ENCODE measurements at places on chromosomes 16 and 17.

DNA sequence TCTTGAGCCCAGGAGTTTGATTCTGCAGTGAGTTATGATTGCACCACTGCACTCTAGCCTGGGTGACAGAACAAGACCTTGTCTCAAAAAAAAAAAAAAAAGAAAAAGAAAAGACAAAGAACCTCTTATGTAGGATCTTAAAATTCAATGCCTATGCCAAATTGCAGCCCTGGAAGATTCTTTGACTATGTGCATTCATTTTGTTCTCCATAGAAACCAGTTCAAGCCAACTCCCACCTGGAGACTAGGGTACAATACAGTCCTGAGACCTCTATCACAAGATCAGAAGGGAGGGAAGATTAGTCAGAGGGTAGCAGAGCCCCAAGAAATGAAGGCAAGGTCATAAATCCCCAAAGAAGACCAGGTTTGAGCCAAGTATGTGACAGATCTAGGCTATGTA, 90.6 kb upstream of the HAS3 start:
- no peak for DNase-seq

GRCh38 chr17:51921500-51921899, 237.0 kb downstream of the CA10 start:
- no peak for DNase-seq

GRCh38 chr16:58584831-58585505, 44.7 kb downstream of the CNOT1 start:
- DNase-seq = no peak

DNA sequence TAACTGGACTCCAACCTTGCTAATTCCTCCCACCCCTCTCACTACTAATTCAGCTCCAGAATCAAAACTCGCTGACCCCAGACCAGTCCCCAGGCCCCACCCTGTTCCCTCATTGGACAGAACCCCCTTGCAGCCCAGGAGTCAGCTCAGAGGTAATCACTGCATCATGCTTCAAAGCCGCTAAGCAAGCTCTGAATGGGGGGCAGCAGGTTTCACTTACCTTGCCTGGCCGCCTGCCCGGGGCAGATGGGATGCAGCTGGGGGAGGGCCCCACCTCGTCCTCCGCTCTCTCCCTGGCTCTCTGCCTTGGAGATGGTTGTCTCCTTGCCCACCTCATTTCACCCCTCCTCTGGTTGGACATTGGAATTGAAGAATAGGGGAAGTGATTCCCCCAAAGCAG, 4.8 kb upstream of the NGFR start:
- no peak for DNase-seq

GRCh38 chr17:42053731-42054500, 3.5 kb upstream of the C17orf113 start:
- no peak for DNase-seq

DNA sequence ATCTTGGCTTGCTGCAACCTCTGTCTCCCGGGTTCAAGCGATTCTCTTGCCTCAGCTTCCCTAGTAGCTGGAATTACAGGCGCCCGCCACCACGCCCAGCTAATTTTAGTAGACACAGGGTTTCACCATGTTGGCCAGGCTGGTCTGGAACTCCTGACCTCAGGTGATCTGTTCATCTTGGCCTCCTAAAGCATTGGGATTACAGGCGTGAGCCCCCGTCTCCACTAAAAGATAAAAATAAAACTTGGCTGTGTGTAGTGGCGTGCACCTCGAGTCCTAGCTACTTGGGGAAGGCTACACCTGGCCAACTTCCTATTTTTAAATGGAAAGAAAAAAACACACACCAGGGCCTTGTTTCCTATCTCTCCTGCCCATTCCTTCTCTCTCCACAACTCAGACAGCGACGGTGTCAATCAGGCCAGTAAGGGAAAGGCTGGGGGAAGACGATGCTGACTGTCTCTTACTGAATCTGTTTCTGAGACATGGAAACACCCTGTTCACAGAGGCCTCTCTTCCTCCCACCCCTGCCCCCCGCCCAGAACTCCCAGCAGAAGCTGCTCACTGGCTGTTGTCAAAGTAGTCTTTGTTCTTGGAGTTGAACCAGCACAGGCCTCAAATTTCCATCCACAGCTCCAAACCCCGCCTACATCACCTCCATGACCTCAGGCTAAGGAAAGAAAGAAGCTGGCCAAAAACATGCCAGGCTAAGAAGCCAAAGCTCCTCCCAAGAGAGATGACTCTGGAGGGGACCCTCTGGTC, 96.6 kb downstream of the NXN start:
- no peak for DNase-seq

- DNase-seq = no peak
Observed at GRCh38 chr16:68656751-68657150, 11.6 kb downstream of the CDH3 start.

DNA sequence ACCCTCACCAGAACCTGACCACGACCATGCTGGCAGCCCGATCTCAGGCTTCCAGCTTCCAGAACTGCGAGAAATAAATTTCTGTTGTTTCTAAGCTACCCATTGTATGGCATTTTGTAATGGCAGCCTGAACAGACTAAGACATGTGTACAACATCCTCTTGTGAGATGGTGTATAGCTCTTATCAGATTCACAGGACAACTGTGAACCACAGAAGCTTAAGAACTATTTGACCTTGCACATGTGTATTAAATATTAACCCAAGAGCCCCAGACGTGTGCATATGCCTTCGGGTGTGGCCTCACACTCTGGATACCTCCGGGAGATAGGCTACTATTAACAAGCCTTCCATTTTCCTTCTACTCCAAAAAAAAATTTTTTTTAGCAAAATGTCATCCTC, 248.9 kb downstream of the SLC39A11 start:
- no peak for DNase-seq

DNA sequence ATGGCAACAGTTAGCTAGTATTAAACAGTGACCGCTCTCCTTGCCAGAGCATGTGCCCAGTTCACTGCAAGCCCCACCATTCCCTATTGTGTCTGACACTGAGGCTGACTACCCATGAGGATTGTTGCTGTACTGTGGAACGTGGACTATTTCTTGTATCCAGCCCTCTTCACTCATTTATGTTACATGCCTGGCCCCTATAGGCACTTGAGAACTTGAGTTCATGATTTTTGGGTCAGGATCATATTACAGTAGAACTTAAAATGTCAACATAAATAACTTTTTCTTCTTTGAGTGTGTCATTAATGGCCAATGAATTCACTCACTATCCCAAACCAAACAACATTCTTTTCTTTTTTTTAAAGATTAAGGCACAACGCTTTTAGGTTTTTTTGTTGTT, 55.7 kb downstream of the LYRM1 start:
- DNase-seq = no peak
